ENCODE measurements at places on chromosomes 4 and X. TPM values are rescaled to one million over a fixed set of nuclear protein-coding genes. Genes with fewer than 3 reads are reported as not detected.

DNA sequence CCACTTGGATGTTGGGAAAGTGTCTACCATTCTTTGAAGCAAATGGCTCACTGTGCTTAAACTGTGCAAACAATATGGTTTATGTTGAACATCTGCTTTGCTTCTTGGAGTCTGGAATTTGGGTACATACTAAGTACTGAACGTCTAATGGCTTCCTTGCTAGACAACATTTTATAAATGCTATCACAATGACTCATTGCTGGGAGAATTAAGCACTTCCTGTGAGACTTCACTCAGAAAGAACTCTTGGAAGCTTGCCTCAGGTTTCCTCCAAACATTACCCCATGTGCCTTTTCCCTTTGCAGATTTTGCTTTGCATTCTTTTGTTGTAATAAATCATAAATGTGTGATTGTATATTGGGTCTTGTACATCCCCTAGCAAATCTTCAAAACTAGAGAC lies 139.7 kb downstream of the PACRGL start:
- DNase-seq = no peak

DNA sequence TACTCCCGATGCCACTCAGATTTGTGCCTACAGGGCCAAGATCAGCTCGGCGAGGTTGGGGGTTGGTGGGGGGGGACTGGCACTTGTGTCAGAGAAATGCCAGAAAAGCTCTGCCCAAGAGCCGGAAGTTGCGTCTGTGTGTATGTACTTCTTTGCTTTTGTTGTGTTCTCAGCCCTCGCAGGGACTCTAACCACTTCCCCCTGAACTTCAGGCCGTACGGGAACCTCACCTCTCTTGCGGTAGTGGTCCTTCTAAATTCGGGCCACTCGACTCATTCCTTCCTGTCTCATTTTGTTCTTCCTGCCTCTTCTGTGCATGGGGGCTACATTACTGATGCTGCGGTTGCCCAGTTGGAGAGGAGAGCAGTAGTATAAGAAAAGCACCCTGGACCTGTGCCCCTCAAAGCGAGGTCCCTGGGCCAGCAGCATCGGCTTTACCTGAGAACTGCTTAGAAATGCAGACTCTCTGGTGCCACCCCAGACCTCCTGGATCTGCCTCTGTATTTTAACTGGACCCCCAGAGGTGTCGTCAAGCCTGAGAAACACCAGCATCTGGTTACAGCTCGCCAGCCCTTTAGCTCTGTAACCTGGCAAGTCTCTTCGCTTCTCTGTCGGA lies 146.3 kb upstream of the RPS6KA3 start:
- no peak for DNase-seq

- DNase-seq = no peak
These were observed at the start of gene FMR1NB for GRCh38 chrX:147981038-147981752. Gene FMR1NB (plus strand): TSS chrX:147981337. CDS start chrX:147981403, 66 bp downstream.

Gene PITX2
- 2.0 TPM for polyA plus RNA-seq

Gene IL2
- not detected for polyA plus RNA-seq

Gene RPL36A
- polyA plus RNA-seq = 1,232 TPM

DNA sequence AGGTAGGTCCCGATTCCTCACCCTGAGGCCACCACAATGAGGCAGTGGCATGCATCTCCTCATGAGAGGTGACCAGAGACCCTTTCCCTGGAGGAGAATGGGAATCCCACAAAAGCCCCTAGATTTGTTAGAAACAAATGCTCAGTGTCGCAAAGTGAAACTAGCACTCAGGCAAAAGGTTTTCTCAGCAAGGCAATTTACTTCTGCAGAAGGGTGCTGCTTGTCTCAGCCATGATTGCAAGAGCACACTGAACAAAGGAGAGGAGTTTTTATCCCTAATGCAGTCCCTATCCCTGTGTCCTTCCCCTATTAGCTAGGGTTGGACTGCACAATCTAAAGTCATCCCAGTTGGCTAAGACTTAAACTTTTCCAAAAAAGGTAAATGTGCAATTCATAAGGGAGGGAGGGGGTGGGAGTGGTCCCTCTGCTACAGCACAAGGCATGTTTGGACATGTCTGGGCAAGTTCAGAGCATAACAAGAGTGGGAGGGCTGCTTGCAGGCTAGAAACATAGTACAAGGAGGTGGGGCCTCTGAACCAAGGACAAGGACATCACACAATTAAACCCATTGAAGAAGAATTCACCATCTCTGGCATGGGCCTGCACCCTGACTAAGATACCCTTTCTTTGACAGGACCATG lies 185.3 kb downstream of the CCNG2 start:
- no peak for DNase-seq

DNA sequence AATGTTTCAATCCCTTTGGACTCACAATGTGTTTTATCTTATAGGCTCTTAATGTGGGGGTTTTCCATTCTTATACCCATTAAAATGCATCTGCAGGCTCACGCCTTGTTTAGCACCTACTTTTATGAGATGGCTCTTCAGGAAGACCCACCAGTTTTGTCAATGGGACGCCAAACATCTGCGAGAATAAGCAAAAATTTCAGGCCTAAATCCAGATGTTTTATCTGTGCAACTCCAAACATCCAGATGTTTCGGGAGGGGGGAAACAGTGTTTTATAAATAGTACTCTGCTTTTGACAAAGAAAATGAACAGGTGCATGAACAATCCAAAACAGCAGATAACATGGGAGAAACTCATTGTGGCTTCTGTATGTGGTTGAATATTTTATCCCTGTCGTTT lies 342.8 kb downstream of the DHX15 start:
- no peak for DNase-seq

Gene SLC49A3
- polyA plus RNA-seq = 4.6 TPM

GRCh38 chr4:110475881-110476818 lies at the start of gene ENPEP:
Gene ENPEP (plus strand): TSS chr4:110476155. CDS start chr4:110476415, 260 bp downstream.
- peak; percentile 56 for DNase-seq

- DNase-seq = no peak
These were observed 61.8 kb downstream of the PPP2R2C start for GRCh38 chr4:6410664-6411063.

DNA sequence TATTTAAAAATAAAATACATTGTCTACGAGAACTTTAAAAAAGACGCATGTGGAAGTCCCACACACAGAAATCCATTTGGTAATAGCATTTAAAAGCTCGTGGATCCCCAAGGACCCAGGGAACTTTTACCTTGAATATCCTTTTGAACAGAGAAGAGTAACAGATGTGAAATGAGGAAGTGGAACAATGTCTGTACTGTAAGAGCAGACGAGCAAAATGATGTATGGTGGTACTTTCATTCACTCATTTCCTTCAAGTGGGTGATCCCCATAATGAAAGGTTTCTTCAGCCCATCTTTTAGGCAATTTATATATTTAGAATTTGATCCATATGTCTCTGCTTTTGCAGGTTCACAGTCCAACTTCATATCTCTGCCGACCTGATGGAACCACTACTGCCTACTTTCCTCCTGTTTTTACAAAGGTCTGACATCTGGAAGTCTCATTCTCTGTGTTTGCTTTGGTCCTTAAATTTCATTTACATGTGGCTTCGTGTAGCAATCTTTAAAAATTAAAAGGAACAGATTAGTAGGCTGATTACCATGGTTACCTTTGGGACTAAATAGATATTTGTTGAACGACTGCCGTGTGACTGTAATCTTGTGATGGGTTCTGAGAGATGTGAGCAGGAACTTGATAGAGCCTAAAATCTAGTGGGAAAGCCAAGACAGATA lies 188.4 kb downstream of the PALLD start:
- no peak for DNase-seq

- DNase-seq = no peak
These were observed 35.3 kb downstream of the ATXN3L start for GRCh38 chrX:13284570-13284969.

Gene SHROOM4
- polyA plus RNA-seq = 33.6 TPM

DNA sequence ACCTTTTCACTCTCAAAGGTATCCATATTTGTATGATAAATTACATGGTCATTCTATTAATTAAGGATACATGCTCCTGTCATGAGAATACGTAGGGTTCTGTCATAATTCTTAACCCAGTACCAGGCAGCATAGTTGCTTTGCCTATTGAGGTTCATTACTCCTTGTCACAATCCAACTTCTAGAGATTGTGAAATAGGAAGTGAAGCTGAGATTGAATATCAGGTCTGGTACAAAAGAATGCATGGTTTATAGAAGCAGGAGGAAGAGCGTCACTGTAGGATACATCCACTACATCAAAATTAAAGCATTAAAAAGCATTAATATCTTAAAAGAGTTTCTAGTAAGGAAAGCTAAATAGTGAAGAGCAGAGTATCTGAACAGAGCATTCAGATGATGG lies 647.0 kb downstream of the IQCM start:
- no peak for DNase-seq

DNA sequence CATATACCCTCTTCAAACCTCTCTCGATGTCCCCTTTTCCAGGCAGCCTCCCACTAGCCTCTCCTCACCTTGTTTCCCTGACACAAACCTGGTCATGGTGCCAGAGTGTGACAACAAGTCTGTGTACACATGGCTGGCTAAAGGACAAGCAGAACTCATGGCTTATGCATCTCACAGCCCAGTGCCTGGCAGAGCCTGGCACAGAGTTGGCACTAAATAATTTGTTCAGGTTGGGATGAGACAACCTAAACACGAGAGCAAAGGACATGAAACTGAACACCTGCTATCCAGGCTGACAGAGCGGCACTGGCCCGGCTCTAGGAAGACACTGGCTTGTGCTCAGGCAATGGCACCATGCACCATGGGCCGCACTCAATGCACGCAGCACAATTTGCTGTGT lies 48.2 kb upstream of the FGFBP2 start:
- DNase-seq = no peak

DNA sequence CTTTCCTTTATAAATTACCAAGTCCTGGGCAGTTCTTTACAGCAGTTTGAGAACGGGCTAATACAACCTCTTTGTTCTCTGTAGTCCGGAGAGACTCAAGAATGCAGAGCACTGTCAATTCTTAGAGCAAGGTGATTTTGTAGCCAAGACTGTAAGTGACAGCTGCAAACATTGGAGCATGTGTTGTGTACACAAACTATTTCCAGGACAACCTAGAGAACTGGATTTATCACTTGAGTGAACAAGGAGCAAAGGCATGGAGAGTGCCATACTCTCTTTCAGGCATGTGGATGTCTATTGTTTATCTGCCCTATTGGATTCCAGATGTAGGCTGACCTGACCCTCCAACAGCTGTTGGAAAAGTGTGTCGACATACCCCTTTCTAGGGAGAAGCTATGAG lies 153.9 kb downstream of the SPANXN3 start:
- DNase-seq = no peak

DNA sequence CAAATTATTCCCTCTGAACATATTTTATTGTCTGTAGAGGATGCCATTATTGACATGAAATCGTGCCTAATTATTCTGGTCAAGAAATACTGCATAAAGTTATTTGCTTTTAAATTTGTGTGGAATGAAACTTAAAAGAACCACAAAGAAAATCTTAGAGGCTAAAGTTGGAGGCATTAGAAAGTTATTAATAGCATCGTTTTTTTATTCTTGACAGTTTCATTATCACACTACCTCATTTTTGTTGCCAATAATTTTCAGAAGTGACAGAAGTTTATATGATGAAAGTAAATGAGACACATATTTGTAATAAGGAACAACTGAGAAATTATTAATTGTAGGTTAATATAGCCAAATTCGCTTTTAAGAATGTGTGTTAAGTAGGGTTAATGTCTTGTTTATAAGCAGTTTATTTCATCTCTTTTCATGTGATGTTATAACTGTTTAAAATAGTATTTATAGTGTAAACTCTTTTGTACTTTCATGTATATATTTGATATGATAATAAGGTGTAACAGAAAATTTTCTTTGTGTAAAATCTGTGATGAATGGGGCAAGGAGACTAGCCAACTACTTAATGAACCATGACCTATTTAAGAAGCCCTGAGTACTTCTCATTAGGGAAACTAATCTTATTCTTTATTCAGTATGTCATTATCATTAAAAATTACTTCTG lies 54.5 kb upstream of the GRIA2 start:
- peak; percentile 28 for DNase-seq

GRCh38 chrX:16666541-16666940 lies 16.6 kb downstream of the S100G start:
- DNase-seq = no peak

Gene DDX60
- 15.3 TPM for polyA plus RNA-seq

Gene PNMA6F
- polyA plus RNA-seq = not detected

- DNase-seq = no peak
These were observed 59.9 kb upstream of the FAM241A start for GRCh38 chr4:112085156-112086035.

Gene SRPX
- 28.0 TPM for polyA plus RNA-seq

- DNase-seq = no peak
These were observed 29.2 kb downstream of the AGA start for GRCh38 chr4:177413076-177413475.

Gene CRLF2
- 0.06 TPM for polyA plus RNA-seq

DNA sequence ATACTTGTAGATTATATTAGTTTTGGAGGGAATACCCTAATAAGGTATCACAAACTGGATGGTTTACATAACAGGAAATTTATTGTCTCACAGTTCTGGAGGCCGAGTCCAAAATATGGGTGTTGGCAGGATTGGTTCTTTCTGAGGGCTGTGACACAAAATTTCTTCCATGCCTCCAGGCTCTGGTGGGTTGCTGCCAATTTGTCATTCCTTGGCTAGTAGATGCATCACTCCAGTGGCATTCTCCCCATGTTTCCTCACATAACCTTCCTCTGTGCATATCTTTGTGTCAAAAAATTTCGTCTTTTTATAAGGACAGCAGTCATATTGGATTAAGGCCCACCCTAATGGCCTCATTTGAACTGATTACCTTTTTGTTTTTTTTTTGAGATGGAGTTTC lies 49.3 kb downstream of the APELA start:
- DNase-seq = no peak

DNA sequence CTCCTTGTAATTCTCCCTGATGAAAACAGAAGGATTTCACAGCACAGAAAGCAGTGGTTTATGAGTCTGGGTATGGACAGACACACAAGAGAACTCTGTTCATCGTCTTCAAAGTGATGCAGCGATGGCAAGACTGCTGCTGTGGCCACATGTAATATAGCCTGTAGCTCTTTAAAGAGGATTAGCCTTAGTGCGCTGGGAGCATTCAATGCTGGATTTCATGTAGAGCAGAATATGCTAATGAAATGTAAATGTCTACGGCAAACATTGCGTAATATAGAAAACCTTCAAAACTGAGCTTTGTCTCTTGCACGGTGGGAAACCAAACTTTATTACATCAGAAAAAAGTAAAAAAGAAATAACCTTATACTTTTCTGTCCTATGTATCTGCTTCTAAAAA lies 42.9 kb downstream of the ALPK1 start:
- DNase-seq = no peak

Gene BCLAF3
- polyA plus RNA-seq = 17.4 TPM

DNA sequence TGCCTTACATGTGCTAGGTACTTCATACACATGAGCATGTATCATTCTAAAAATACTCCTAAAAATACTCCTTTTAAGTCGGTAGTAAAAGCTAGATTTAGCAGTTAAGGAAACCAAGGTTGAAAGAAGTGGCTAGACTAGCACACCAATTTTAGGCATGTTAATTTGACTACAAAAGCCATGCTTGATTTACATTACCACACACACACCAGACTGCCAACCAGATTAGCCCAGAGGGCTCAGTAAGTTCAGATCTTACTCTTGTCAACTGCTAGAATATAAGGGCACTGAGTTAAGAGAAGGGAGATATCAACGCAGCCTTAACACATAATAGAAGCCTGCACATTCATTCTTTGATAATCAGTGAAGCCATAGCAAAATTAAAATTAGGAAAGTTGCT lies 117.9 kb downstream of the MID1IP1 start:
- DNase-seq = no peak
